Smooth muscle cell of bladder (primary cell): ENCODE measurements at places on chromosomes 7 and 10. TPM values are rescaled to one million over a fixed set of nuclear protein-coding genes. Genes with fewer than 3 reads are reported as not detected.

NXPH1 gene
- not detected in 2 replicates for total RNA-seq

SLF2 gene
- total RNA-seq: 20.6 and 22.8 TPM in 2 replicates

SEC31B gene
- 2.6 and 3.3 TPM in 2 replicates for total RNA-seq

ITPRID1 gene
- total RNA-seq: not detected in 2 replicates

FAM180A gene
- total RNA-seq: 2.3 and 5.5 TPM in 2 replicates

PON1 gene
- total RNA-seq: not detected in 2 replicates

KNDC1 gene
- 0.57 and 1.3 TPM in 2 replicates for total RNA-seq

CC2D2B gene
- 0.14 and 0.18 TPM in 2 replicates for total RNA-seq

JCAD gene
- 24.7 and 30.9 TPM in 2 replicates for total RNA-seq

LDB3 gene
- under 0.01 TPM in 2 replicates for total RNA-seq

PRTFDC1 gene
- total RNA-seq: 19.4 and 23.3 TPM in 2 replicates

LIPM gene
- total RNA-seq: not detected in 2 replicates

STYXL1 gene
- total RNA-seq: 56.9 and 65.8 TPM in 2 replicates

WASL gene
- total RNA-seq: 7.4 and 8.5 TPM in 2 replicates

CPA4 gene
- 25.9 and 83.2 TPM in 2 replicates for total RNA-seq

ZNF107 gene
- 0.92 and 1.3 TPM in 2 replicates for total RNA-seq

VAX1 gene
- total RNA-seq: not detected in 2 replicates

TDRD1 gene
- under 0.01 and 0.83 TPM in 2 replicates for total RNA-seq

DENND2A gene
- 15.6 and 37.5 TPM in 2 replicates for total RNA-seq

EPHB4 gene
- total RNA-seq: 38.6 and 45.7 TPM in 2 replicates

ZCCHC24 gene
- total RNA-seq: 21.0 and 24.6 TPM in 2 replicates

ZNF425 gene
- total RNA-seq: 4.4 and 5.8 TPM in 2 replicates

DNA2 gene
- total RNA-seq: 3.4 and 4.3 TPM in 2 replicates

TMEM196 gene
- total RNA-seq: not detected in 2 replicates

PAPOLB gene
- total RNA-seq: 0.09 and 0.14 TPM in 2 replicates

C10orf90 gene
- under 0.01 TPM in 2 replicates for total RNA-seq

EPO gene
- total RNA-seq: not detected in 2 replicates

ANKRD30A gene
- not detected in 2 replicates for total RNA-seq

FLNC gene
- total RNA-seq: 99.0 and 191 TPM in 2 replicates

ASZ1 gene
- total RNA-seq: not detected in 2 replicates

SLC26A5 gene
- not detected in 2 replicates for total RNA-seq

ST8SIA6 gene
- total RNA-seq: not detected in 2 replicates
